ENCODE measurements at places on chromosomes 4 and X.

DNA sequence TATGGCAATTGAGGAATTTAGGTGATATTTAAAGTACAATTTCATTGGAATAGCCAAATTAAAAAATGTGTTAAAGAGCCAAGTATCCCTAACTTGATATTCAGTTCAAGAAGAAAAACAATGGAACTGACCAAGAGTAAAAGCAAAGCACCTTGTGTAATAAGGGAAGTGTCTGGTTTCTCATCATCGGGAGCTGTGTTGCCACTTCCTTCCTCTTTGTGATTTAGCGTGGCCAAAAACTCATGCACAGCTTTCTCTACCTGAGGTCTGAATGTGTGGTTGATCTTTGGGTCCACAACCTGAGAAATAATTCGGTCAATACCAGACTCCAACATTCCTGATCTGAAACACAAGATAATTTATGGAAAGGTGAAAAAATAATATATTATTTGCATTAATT, 12.4 kb downstream of the BOD1L1 start:
- no peak for DNase-seq

- no peak for DNase-seq
These were observed 51.2 kb downstream of the TBC1D9 start for GRCh38 chr4:140704964-140705363.

- no peak for DNase-seq
These were observed 181.0 kb upstream of the TLL1 start for GRCh38 chr4:165692082-165692481.

DNA sequence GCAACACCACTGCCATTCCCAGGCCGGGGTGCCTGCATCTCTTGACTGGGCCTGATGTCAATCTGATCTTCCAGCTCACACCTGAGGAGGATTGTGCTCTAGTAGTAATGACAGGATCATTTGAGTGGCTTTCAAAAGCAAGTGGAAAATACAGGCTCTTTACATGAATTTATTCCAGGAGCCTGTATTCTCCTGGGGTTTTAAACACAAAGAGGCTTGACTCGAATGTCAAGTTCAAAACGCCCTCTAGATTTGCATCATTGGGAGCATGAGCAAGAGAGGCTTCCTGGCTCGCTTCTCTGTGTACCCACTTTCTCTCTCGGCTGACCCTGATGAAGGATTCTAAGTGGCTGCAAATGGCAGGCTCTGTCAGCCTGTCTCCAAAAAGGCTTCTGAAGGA, 199.5 kb upstream of the PUDP start:
- no peak for DNase-seq

DNA sequence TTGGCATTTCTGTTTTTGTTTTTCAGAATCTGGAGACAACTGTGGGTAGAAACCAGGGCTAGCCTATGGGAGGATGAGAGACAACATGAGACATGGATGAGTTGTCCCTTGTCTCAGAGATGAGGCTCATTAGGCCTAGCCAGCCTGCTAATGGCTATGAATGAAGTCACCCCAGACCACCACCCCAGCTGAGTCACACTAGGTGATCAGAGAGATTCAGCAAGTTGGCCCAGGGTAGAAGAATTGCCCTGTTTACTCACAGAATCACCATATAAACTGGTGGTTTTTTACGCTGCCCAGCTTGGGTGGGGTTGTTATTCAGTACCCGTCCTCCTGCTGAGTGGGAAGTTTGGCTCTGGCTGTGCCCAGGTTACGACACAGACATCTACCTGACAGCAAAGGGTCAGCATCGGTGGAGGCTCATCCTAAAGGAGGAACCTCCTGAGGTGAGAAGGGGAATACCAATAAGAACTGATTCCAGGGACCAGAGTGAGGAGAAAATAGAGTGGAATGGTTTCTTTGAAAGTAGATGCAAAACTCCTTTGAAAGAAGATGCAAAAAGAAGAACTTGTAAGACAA, 17.2 kb upstream of the ARSJ start:
- no peak for DNase-seq

DNA sequence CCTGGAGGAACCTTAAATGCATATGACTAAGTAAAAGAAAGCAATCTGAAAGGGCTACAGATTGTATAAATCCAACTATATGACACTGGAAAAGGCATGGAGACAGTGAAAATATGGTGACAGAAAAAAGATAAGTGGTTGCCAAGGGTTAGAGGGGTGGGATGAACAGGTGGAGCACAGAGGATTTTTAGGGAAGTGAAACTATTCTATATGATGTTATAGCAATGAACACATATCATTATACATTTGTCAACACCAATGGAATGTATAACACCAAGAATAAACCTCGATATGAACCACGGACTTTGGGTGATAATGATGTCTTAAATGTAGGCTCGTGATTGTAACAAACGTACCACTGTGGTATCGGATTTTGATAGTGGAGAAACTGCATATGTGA, 40.7 kb downstream of the NPY5R start:
- no peak for DNase-seq

- DNase-seq = no peak
These were observed 122.4 kb upstream of the HAND2 start for GRCh38 chr4:173652283-173652931.
